ENCODE measurements at places on chromosomes 5 and 9.

- DNase-seq, result no peak
Observed at GRCh38 chr5:6379246-6379645, 899 bp upstream of the MED10 start.

GRCh38 chr5:126383246-126383645 is 40.0 kb upstream of the GRAMD2B start:
- DNase-seq, result peak; percentile 36

GRCh38 chr5:2282893-2283292 is 400.2 kb upstream of the IRX4 start:
- DNase-seq, result no peak

DNA sequence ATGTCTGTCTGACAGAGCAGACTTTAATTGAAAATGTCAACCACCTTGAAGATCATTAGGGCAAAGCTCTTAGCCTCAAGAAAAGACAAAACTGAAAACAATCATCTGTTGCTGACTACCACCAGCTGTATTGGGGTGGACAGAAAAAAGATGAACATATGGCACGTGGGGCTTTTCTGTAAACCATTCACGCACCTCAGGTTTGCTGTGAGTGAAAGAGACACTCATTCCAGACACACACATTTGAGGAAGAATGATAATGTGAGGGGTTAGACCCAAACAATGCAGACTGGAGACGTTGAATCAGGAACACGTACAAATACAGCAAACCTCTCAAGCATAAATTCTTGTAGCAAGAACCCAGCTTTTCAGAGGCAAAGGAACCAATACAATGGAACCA is 158.7 kb downstream of the EBF1 start:
- DNase-seq, result no peak

GRCh38 chr5:8068078-8068477 is 199.1 kb downstream of the MTRR start:
- no peak for DNase-seq

GRCh38 chr9:125494653-125494915 is 212.4 kb downstream of the MAPKAP1 start:
- DNase-seq, result no peak

GRCh38 chr9:19998153-19998552 is 209.3 kb upstream of the SLC24A2 start:
- DNase-seq, result no peak

DNA sequence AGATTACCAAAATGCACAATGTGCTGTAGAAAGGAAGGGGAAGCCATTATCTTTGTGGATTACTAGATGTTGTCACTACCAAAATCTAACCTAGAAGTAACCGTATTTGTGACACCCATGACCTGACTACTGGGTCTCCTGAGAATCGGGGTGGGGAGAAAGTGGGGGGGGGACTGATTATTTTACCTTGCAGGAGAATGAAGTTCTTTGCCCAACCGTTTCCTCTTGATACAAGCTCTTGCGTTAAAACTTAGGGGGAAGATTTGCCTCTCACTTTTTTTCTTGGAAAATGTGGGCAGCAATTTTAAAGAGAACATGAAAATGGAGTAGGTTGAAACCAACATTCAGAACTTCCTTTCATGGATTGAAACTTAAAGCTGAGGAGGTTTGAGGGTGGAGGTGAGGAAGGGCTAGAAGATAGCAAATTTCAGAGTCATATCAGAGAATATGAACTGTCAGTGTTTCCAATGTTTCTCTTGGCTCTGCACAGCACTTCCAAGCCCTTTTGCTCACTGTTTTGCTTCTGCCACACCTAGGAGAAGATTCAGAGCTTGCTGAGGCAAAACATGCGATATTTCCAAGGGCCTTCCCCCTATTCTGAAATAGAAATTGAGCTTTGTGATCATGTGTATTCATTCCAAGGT is 280.8 kb downstream of the AOPEP start:
- no peak for DNase-seq

DNA sequence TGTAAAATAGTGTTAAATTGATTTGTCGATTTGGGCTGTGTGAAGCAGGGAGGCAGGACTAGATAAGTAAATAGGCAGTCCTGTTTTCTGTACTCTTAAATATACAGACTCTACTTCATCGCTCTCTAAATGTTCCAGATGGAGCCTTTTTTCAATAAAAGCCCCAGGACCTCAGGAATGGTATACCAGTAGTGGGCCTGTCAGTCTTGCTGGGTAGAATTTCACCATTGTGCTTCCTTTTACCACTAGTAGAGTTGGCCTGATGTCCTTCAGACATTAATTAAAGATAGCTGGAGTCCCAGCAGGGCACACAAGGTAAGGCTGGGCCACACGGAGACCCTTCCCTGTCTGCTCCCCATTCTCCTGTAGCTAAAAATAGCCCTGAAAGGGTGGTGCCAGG is 6.0 kb downstream of the SNX18 start:
- no peak for DNase-seq

DNA sequence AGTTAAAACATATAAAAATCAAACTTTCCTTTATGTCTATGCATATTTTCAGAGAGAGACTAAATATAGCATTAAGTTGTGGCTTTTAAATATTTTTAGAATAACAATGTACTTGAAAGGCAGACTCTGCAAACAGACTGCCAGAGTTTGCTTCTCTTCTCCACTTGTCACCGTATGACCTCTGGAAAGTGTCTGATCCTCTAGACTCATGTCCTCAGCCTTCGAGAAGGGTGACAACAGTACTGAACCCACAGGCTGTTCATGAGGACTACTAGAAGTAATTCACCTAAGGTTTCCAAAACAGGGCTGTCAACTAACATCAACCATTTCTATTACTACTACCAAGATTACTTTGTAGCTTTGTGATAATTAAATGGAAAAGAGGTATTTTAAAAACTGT is 167.7 kb upstream of the TBCA start:
- no peak for DNase-seq

GRCh38 chr5:126354858-126355731 is 68.1 kb upstream of the GRAMD2B start:
- DNase-seq, result no peak

- no peak for DNase-seq
Observed at GRCh38 chr5:169050146-169050571, 250.8 kb downstream of the SLIT3 start.

GRCh38 chr9:136487672-136488071 is 4.8 kb upstream of the SEC16A start:
- DNase-seq, result no peak

DNA sequence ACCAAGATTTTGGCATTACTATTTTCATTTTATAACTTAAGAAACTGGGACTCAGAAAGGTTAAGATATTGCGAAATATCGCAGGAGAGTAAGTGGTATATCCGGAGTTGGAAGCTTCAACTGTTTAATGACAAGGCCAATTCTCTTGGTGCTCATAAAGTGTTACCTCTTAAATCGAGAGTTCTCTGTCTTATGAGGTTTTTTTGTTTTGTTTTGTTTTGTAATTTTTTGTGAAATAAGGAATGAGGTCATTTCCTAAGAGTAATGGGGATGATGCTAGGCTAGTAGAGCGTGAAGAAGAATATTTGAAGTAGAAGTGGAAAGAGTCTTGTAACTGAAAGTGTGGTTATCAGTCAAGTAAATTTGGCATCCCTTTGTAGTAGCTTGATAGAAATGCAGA is 183.2 kb upstream of the DAB2 start:
- no peak for DNase-seq

GRCh38 chr9:124454791-124455443 is 4.7 kb downstream of the ADGRD2 start:
- DNase-seq, result no peak

- no peak for DNase-seq
Observed at GRCh38 chr9:130665029-130665430, 636 bp downstream of the PRDM12 start.

GRCh38 chr9:120252248-120252647 is 327.7 kb downstream of the CDK5RAP2 start:
- no peak for DNase-seq

GRCh38 chr5:71537687-71538086 is 49.5 kb upstream of the MCCC2 start:
- DNase-seq, result no peak

- DNase-seq, result no peak
Observed at GRCh38 chr9:115997923-115998322, 155.7 kb upstream of the PAPPA start.

- DNase-seq, result no peak
Observed at GRCh38 chr9:77885104-77885672, 146.4 kb downstream of the GNAQ start.

- DNase-seq, result no peak
Observed at GRCh38 chr5:65186646-65187227, 295.0 kb downstream of the ADAMTS6 start.

Measured in NCI-H345 (cell line).